ENCODE measurements at places on chromosomes 7 and 10.

- DNase-seq, result no peak
These were observed 14.5 kb upstream of the KAZALD1 start for GRCh38 chr10:101047268-101047667.

GRCh38 chr10:74061104-74061503, 63.2 kb downstream of the VCL start:
- no peak for DNase-seq

GRCh38 chr7:133315332-133316040, 62.6 kb downstream of the EXOC4 start:
- DNase-seq, result peak; percentile 59

DNA sequence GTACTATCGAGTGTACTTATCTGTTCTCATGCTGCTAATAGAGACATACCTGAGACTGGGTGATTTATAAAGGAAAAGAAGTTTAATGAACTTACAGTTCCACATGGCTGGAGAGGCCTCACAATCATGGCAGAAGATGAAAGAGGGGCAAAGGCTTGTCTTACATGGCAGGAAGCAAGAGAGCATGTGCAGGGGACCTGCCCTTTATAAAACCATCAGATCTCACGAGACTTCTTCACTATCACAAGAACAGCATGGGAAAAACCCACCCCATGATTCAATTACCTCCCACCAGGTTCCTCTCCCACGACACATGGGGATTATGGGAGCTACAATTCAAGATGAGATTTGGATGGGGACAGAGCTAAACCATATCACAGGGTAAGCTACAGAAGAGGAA, 4.5 kb downstream of the NDUFA5 start:
- DNase-seq, result no peak

DNA sequence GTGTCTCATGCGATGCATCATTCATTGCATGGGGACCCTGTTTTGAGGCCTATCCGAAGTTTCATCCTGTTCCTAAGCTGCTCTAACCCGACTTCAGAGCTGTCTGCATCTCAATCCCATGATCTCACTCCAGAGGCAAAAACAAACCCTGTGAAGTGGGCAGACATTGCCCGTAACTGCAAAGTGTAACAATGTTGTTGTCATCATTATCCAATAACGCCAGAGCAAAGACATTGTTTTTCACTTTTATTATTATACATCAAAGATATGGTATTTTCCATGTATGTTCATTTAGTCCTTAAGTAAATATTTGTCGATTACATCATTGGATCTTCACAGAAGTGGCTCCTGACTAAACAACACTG, 246.7 kb downstream of the KLF6 start:
- no peak for DNase-seq

- no peak for DNase-seq
These were observed 63.8 kb downstream of the MKI67 start for GRCh38 chr10:128062331-128062880.

DNA sequence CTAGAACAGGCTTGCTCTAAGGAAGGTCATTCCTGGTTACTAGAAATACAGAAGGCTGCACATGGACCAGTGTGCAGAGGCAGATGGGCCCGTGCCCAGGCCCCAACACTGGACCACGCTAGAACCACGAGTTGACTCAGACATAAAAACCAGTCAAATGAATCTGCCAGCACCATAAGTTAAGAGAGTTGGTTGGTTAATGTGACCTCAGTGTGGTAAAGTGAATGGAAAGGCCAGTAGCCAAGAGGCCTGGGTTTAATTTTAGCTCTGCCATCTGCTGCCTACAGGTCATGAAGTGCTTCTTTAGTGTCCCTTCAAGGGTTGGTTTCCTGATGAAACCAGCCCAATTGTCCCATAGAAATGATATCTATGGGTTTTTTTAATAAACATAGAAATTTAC, 329.6 kb upstream of the NRP1 start:
- peak; percentile 17 for DNase-seq

DNA sequence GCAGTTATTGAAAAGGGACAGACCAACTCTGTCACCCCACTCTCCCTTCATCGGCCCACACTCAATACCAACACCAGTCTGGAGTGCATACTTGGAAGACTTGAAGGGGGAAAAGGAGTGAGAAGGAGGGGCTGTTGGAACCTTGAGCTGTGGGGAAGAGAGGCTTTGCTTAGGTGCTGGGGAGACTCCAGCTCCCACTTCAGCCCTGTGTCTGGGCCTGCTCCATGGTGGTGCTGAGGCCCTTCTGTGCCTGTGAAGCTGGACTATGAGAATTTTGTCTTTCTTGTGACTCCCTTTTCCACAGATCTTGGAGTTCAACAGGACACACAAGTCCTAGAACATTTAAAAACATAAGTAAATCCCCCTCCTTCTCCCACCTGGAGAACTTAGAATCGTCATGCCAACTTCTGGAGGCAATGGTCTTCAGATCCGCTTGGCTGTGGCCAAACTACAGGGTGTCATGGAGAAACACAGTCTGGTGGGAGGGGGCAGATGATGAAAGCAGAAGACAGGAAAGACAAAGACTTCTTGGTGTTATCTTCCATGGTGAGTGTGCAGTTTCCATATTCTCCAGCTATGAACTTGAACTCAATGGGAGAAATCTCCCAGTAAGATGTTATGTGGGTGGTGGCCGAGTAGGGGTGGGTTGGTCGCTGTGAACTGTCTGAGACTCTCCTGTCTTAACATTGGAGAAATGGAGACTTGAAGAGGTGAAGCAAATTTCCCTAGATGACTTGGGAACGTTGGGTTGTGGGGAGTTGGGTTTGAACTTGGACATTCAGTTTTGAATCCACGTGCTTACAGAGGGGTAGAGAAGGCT, 18.4 kb upstream of the GIMAP8 start:
- DNase-seq, result no peak

GRCh38 chr7:6268907-6269306, 3.5 kb downstream of the CYTH3 start:
- DNase-seq, result no peak

GRCh38 chr10:92753865-92754264, 64.1 kb downstream of the HHEX start:
- no peak for DNase-seq

GRCh38 chr7:33918438-33919143, 13.3 kb downstream of the BMPER start:
- no peak for DNase-seq

- DNase-seq, result peak; percentile 13
These were observed 179.7 kb downstream of the PTPN20 start for GRCh38 chr10:47090903-47091302.

DNA sequence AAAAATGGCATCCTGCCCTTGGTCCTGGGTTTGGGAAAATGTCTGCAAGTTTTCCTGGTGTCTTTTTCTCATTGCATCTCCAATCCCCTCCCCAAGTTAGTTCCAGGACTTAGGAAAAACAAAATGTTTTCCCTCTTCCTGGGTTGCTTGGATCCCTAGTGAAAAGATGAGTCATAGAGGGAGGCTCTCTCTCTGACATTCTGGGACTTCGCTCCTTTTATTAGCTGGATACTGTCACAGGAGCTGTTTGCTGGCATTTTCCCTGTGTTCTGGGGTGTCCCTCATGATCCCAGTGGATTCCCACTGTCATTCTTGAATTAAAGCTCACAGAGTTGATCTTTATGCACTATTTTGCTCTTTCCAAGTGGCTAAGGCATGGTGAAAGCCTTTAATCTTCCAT, 316.4 kb upstream of the MBL2 start:
- no peak for DNase-seq

GRCh38 chr10:26220901-26221300, 4.3 kb downstream of the GAD2 start:
- DNase-seq, result no peak

- DNase-seq, result no peak
These were observed 29.9 kb downstream of the GDI2 start for GRCh38 chr10:5783300-5783699.

- no peak for DNase-seq
These were observed 21.7 kb upstream of the STRIP2 start for GRCh38 chr7:129412501-129412900.

DNA sequence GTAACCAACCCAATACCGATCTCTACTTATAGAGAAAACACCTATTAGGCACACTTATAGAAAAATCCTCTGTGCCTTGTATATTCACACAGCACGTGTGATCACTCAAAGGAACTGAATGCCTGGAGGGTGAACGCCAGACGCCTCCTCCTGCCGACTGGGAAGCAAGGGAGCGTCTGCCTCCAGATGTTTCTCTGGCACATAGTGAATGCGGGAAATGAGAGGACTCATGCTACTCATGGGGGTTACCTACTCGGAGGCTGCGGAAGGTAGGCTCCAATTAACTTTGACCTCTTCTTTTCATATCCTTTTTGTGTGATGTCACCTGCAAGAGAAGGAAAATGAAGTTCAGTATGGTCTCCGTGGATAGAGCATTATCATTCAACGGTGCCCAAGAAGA, 203.3 kb downstream of the DIP2C start:
- no peak for DNase-seq

- peak; percentile 64 for DNase-seq
These were observed 17.6 kb upstream of the IMPDH1 start for GRCh38 chr7:128427289-128427891.

- peak; percentile 67 for DNase-seq
These were observed 8.7 kb downstream of the SMC3 start for GRCh38 chr10:110576220-110576619.

- DNase-seq, result no peak
These were observed 58.8 kb downstream of the CACNA2D1 start for GRCh38 chr7:82384779-82385178.

GRCh38 chr7:130345136-130345535, 520 bp downstream of the CPA5 start:
- peak; percentile 39 for DNase-seq

DNA sequence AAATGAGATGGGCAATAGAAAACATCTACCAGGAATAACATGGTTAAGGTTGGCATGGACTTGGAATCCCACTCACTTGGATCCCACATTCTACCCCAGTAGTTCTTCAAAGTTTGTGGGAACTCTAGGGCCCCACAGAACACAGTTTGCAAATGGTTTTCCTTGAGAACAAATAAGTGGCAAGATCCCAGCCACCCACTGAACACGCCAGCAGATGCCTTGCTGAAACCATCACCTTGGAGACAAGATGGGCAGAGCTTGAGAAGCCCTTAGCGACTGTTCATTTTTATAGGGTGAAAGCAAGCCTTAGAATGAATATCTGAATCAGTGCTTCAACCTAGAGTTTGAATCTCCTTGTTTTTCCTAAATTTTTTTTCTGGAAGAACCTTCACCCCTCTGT, 349.1 kb downstream of the RPS24 start:
- no peak for DNase-seq

DNA sequence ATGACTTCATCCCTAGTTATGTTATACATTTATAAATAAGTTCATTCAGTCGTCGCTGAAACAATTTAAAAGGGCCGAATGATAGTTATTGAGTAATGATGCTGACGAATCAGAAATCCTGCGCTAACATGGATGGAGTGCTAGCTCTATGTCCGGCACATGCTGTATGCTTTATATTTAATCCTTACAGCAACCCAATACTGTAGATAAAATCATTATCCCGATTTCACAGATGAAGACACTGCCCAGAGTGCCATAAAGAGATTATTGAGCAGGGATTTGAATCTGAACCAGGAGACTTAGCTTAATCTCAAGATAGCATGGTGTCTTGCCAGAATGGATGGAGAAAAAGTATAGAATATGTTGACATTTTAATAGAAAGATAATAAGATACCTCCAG, 1.1 kb upstream of the ICA1 start:
- no peak for DNase-seq

GRCh38 chr7:129908181-129908580, 44.6 kb downstream of the UBE2H start:
- DNase-seq, result peak; percentile 51

GRCh38 chr7:118104812-118105441, 79.0 kb upstream of the LSM8 start:
- peak; percentile 61 for DNase-seq

- DNase-seq, result peak; percentile 19
These were observed 10.4 kb downstream of the ZNF365 start for GRCh38 chr10:62384447-62385081.

DNA sequence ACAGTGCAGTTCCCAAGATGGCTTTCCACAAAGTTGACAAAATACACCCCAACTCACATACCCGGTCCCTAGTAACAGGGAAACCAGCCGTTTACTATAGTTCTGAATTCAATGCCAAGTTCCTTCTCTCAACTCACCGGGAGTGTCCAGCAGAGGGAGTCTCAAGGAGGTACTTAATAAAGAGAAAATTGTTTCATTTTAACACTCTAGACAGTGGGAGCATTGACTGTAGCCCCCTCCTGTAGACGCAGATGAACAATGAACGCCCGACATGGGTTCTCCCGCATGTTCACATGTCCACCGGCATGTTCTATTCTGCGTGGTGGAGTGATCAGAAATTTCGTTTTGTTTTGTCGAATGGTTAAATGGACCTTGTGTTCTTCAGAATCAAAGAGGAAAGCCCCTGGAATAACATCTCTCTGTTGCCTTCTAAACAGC, 1.9 kb downstream of the HIPK2 start:
- peak; percentile 92 for DNase-seq

DNA sequence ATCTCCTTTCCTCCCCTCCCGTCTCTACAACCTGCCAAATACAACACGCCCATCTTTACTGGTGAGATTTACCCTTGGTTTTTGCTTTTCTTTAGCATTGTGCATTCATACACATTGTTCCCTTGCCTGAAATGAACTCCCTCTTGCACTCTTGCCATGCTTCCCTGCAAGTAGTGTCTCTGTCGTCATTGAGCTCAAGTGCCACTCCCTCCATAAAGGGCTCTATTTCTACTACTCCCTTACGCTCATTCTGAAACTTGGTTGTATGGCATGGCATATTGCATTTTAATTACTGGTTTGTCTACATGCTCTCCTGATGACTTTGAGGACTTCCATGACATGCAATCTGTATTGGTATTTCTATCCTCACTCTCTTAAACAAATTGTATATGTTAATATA, 242.7 kb downstream of the THSD7A start:
- DNase-seq, result no peak

- no peak for DNase-seq
These were observed 4.4 kb upstream of the ST7 start for GRCh38 chr7:116948934-116949333.

- DNase-seq, result no peak
These were observed 27.1 kb downstream of the FOXK1 start for GRCh38 chr7:4709187-4709586.

GRCh38 chr7:47553309-47553708, 28.6 kb downstream of the TNS3 start:
- DNase-seq, result no peak

DNA sequence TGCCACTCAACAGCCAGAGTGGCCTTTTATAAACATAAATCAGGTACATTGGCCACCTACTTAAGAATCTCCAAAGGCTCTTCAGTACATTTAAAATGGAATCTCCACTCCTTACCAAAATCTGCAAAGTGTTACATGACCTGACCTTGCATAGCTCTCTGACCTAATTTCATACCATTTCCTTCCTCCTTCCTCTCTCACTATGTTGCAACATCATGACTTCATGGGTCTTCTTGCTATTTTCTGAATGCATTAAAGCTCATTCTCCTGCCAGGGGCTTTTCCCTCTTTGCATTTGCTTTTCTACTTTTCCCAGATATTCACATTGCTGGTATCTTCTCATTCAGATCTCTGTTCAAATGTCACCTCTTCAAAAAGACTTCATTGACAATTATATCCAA, 22.1 kb upstream of the PPP1R17 start:
- DNase-seq, result no peak

- DNase-seq, result peak; percentile 59
These were observed at the start of gene GSTO1 for GRCh38 chr10:104254493-104255310. Gene GSTO1, plus strand, starts transcription at chr10:104254892. Its CDS starts 37 bp downstream, at chr10:104254929.

GRCh38 chr10:30742471-30742870, 112.9 kb upstream of the LYZL2 start:
- DNase-seq, result no peak

- no peak for DNase-seq
These were observed 117.9 kb downstream of the CFTR start for GRCh38 chr7:117597755-117598154.

All from astrocyte of the spinal cord (primary cell).